Kidney (tissue), 22 donors: ENCODE measurements at places on chromosomes 11 and 22. TPM values are rescaled to one million over a fixed set of nuclear protein-coding genes. Genes with fewer than 3 reads are reported as not detected.

DNA sequence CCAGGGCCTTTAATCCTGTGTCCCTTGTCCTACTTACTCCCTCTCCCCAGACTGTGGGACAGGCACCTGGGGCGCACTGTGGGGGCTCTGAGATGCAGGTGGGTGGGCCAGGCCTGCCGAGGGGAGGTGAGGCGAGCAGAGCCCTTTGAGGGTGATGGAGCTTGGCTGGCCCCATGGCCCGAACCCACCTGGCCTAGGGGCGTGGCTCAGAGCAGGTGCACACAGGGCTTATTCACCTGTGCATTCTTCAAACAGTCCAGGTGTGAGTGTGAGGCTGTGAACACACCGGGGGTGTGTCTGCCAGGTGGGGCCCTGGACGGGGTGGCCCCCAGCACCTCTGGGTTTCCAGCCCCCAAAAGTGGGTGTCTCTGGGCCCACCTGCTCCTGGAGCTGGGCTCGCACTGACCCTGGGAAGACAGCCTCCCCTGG lies 9.0 kb upstream of the MUC5AC start:
- peak; percentile 14 for DNase-seq
- no peak overlapping the region for H3K4me3 ChIP-seq
- H3K4me1 ChIP-seq: no peaks in the 10 kb centered on the region
- H3K36me3 ChIP-seq: no peaks in the 10 kb centered on the region
- peaks cover 2% of the 10 kb centered on the region for H3K27me3 ChIP-seq

- H3K4me3 ChIP-seq: no peak overlapping the region
- H3K27ac ChIP-seq: no peak overlapping the region
- no peaks in the 10 kb centered on the region for H3K27me3 ChIP-seq
- no peak for DNase-seq
These were observed 28.4 kb downstream of the MMP13 start for GRCh38 chr11:102926961-102927623.

DNA sequence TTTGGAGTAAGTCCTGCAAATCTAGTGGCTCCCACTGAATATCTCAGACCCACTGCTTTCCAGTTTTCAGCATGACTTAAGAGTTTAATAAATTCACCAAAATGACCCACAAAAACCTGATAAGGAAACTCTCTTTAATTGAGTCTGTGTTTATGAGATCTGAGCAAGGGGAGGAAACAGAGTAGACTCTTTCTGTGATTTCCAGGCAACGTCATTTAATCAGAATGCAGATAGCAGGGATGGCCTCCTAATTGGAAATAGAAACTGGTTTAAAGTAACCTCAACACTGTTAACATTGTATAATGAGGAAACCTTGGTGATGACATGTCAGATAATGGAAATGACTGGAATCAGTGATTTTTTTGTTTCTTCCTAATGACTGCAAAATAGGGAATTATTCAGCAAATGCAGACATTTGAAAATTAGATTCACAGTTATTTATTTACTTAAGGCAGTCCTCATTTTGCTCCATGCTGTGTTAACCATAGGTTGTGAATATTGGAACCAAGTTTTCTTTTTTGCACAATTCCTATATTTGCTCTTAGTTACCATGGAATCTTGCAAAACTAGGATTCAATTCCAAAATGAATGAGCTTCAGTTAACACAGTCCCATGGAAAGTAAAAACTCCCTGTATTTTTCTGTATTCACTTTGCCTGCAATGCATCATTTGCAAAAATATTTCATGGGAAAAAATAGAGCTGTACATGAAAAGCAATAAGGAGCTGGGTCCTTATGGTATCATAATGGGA lies 1324.5 kb downstream of the LRRC4C start:
- H3K4me1 ChIP-seq: no peaks in the 10 kb centered on the region
- H3K27me3 ChIP-seq: no peaks in the 10 kb centered on the region
- no peak overlapping the region for H3K4me3 ChIP-seq
- no peaks in the 10 kb centered on the region for H3K36me3 ChIP-seq

DNA sequence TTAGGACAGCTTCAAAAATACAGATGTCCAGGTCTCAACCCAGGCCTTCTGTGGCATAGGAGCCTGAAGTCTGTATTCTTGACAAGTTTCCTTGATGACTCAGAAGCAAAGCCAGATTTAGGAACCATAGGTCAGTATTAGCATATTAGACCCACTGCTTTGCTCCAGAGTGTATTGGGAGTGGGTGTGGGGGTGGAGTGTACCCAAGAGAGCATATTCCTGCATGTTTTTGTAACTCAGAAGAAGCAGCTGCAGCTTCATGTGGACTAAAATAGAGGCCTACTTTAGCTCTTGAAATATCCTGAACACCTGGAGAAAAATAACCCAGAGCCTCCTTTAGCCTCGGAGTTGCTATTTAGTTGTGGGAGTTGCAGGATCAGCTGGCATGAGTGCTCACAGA lies 106.7 kb downstream of the CCDC81 start:
- no peaks in the 10 kb centered on the region for H3K36me3 ChIP-seq
- DNase-seq: no peak
- no peaks in the 10 kb centered on the region for H3K27me3 ChIP-seq
- no peak overlapping the region for H3K4me3 ChIP-seq

- H3K4me1 ChIP-seq: no peaks in the 10 kb centered on the region
- no peaks in the 10 kb centered on the region for H3K27me3 ChIP-seq
- no peaks in the 10 kb centered on the region for H3K36me3 ChIP-seq
- no peak for DNase-seq
These were observed 150.3 kb downstream of the NECTIN1 start for GRCh38 chr11:119578521-119579191.

DNA sequence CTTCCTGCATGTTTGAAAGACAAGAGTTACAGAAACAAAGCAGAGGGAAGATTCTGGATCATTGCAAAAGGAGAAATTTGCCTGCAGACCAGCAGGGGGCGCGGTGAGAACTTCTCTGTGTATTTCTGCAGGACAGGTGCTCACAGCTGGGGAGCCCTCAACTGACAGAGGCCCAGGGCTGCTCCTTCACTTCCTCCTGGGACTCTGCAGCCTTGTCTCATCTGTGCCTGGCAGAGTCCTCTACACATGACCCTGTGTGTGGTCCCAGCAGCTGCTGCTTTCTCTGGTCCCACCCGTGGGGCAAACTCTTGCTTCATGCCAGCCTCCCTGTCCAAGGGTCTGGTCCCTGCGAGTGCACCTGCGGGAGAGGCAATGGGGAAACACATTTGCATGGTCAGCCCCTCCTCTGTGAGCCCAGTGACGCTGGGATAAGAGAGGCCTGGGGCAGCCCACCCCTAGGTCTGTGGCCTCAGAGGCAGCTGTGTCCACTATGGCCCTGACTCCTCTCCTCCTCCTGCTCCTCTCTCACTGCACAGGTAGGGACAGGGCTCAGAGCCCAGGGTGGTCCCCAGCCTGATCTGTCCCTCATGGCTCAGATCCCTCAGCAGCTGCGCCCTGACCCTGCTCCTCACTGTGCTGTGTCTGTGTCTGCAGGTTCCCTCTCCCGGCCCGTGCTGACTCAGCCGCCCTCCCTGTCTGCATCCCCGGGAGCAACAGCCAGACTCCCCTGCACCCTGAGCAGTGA lies 43.2 kb upstream of the VPREB1 start:
- peaks cover 4% of the 10 kb centered on the region for H3K4me1 ChIP-seq
- no peaks in the 10 kb centered on the region for H3K27me3 ChIP-seq
- no peak overlapping the region for H3K4me3 ChIP-seq
- no peak overlapping the region for H3K27ac ChIP-seq

DNA sequence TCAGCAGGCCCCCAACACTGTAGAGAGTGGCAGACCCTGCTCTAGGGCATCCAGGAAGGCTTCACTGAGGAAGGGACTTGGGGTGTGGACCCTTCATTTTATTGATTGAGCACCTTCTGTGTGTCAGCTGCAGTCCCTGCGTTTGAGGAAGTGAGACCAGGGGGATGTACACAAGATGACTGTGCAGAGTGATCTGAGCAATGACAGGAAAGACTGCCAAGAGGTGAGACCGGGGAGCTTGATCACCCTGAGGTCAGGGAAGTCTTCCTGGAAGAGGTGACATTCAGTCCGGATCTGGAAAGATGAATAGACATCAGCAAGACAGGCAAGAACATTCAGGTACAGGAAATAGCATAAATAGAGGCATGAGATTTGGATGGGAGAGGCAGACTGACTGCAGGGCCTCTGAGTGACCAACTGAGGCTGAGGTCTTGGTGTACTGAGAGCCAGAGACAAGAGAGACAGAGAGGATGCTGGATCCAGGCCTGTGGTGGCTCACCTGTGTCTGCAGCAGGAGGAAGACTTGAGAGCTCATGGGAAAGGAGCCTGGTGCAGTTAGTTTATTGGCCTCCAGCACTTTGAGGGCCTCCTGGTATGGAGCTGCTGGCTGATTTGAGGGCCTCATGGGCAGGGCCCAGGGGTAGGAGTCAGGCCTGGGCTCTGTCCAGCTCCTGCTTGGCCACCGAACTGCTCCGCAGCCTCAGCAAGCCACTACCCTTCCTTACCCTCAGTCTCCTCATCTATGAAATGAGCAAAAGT lies 5.2 kb downstream of the DGAT2 start:
- no peak overlapping the region for H3K27ac ChIP-seq
- peaks cover 4% of the 10 kb centered on the region for H3K4me1 ChIP-seq
- H3K27me3 ChIP-seq: no peaks in the 10 kb centered on the region
- no peak overlapping the region for H3K4me3 ChIP-seq
- DNase-seq: no peak
- no peaks in the 10 kb centered on the region for H3K36me3 ChIP-seq

- no peak overlapping the region for H3K27ac ChIP-seq
- peaks cover 19% of the 10 kb centered on the region for H3K36me3 ChIP-seq
- H3K4me1 ChIP-seq: no peaks in the 10 kb centered on the region
- DNase-seq: no peak
These were observed 17.3 kb downstream of the RPL27A start for GRCh38 chr11:8699903-8700302.

- H3K27ac ChIP-seq: peak overlapping the region; percentile 84
- peak; percentile 61 for DNase-seq
- no peak overlapping the region for H3K4me3 ChIP-seq
- H3K4me1 ChIP-seq: no peaks in the 10 kb centered on the region
- H3K27me3 ChIP-seq: no peaks in the 10 kb centered on the region
These were observed 1.4 kb upstream of the TAGLN start for GRCh38 chr11:117197516-117198456.

DNA sequence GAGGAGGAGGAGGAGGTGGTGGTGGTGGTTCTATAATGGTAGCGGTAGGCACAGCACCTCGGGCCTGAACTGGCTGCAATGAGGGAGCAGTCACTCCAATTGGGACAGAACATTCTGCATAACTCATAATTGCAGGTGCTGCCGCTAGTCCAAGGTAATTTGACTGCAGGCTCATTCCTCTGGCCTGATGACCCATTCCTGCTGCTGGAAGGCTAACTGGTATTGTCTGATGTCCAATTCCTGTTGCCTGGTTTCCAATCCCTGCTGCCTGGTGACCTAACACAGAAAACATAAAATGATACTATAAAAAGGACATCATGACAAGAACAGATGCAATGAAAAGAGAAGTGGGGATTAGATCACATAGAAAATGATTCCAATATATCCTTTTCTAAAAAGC lies 7.9 kb upstream of the AGBL2 start:
- H3K36me3 ChIP-seq: peaks cover 14% of the 10 kb centered on the region
- no peaks in the 10 kb centered on the region for H3K4me1 ChIP-seq
- H3K4me3 ChIP-seq: no peak overlapping the region
- no peaks in the 10 kb centered on the region for H3K27me3 ChIP-seq

GRCh38 chr11:69301455-69302401 lies 7.8 kb downstream of the MYEOV start:
- H3K36me3 ChIP-seq: no peaks in the 10 kb centered on the region
- no peaks in the 10 kb centered on the region for H3K27me3 ChIP-seq
- no peak overlapping the region for H3K27ac ChIP-seq
- no peak for DNase-seq
- peaks cover 22% of the 10 kb centered on the region for H3K4me1 ChIP-seq
- no peak overlapping the region for H3K4me3 ChIP-seq

DNA sequence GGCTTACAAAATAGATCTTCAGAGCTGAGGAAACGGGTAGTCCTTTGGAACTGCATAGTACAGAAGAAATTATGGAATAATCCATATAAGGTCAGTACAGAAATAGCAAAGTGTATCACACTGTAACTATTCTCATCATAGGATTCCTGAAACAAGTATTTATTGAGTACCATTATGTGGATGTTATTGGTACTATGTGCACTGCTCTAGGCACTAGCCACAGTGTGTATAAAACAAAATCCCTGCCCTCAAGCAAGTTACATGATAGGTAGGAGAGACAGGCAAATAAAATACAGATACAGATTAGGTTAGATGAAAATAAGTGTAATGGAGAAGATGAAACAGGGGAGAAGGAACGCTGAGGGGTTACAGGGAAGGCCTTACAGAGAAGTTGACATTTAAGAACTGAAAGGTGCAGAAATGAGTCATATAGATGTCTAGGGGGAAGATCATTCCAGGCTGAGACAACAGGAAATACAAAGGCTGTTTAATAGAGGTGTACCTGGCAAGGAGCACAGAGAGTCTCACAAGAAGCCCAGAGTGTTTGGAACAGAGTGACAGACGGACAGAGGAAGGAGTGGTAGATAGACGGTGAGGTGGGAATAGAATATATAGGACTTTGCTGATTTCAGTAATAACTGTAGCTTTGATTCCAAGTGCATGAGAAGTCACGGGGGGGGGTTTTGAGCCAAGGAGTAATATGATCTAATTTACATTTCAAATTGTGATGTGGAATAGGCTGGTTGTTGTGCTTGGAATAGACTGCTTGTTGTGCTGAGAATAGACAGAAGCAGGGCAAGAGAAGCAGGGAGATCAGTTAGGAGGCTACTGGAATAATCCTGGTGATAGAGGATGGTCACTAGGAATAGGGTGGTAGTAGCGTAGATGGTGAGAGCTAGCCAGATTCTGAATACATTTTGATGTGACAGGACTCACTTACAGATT lies 13.7 kb downstream of the RNF141 start:
- H3K4me3 ChIP-seq: no peak overlapping the region
- no peak overlapping the region for H3K27ac ChIP-seq
- H3K36me3 ChIP-seq: peaks cover 33% of the 10 kb centered on the region
- no peaks in the 10 kb centered on the region for H3K27me3 ChIP-seq
- DNase-seq: no peak
- H3K4me1 ChIP-seq: no peaks in the 10 kb centered on the region

DNA sequence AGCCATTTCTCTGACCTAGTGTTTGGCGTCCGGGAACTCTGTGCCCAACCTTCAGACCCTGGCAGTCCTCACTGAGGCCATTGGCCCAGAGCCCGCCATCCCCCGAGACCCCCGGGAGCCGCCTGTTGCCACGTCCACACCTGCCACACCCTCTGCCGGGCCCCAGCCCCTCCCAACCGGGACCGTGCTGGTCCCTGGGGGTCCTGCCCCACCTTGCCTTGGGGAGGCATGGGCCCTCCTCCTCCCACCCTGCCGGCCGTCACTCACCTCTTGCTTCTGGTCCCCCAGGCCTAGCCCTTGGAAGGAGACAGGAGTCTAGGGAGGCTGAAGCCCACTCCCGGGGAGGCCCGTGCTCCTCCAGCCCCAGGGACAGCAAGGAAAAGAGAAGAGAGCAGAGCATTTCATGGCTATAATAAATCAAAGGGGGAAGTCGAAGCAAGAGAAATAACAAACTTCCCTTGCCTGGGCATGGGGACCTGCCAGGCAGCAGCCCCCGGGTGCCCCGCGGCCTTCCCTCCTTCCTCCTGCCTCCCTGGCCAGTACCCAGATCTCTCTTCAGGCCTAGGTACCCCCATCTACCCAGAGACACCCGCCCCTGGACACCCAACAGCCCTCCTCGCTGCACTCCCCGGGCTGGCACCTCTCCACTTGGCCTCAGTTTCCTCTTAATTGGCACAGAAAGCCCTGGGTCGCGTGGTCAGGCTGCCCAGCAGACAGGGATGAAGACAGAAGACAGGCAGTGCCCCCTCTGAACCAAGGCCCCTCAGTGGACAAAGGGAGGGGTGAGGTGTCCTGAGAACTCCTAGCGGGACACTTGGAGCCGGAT lies 13.0 kb upstream of the SLC39A13 start:
- no peaks in the 10 kb centered on the region for H3K36me3 ChIP-seq
- no peaks in the 10 kb centered on the region for H3K4me1 ChIP-seq
- no peaks in the 10 kb centered on the region for H3K27me3 ChIP-seq
- H3K27ac ChIP-seq: peak overlapping the region; percentile 84
- H3K4me3 ChIP-seq: no peak overlapping the region

The C11orf86 gene
- total RNA-seq: not detected
